ENCODE measurements at places on chromosomes 16 and 17.
A peak's percentile ranks its signal among the peaks of the same experiment; 100 is the strongest.

- no peak for DNase-seq
These were observed 421.9 kb downstream of the PMP22 start for GRCh38 chr17:14843086-14843795.

- DNase-seq = peak; percentile 70
These were observed 46.7 kb downstream of the C17orf67 start for GRCh38 chr17:56786989-56787482.

GRCh38 chr17:82418001-82418986 is at the start of the genes HEXD and OGFOD3:
Gene HEXD, plus strand, starts transcription at chr17:82418347. Its CDS starts 1,453 bp downstream, at chr17:82419800.
Gene OGFOD3, minus strand, starts transcription at chr17:82418586. Its CDS starts 101 bp downstream, at chr17:82418485.
- peak; percentile 74 for DNase-seq

DNA sequence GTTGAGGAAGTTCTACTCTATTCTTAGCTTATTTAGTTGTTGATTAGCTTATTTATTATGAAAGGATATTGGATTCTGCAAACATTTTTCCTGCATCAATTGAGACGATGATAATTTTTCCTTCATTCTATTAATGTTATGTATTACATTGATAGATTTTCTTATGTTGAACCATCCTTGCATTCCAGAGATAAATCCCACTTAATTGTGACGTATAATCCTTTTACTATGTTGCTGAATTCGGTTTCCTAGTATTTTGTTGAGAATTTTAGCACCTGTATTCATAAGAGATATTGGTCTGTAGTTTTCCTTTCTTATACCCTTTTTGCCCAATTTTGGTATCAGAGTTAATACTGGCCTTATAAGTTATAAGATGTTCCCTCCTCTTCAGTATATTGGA is 47.6 kb upstream of the BRD7 start:
- no peak for DNase-seq

- no peak for DNase-seq
These were observed 223.2 kb downstream of the C16orf95 start for GRCh38 chr16:87093804-87094555.

DNA sequence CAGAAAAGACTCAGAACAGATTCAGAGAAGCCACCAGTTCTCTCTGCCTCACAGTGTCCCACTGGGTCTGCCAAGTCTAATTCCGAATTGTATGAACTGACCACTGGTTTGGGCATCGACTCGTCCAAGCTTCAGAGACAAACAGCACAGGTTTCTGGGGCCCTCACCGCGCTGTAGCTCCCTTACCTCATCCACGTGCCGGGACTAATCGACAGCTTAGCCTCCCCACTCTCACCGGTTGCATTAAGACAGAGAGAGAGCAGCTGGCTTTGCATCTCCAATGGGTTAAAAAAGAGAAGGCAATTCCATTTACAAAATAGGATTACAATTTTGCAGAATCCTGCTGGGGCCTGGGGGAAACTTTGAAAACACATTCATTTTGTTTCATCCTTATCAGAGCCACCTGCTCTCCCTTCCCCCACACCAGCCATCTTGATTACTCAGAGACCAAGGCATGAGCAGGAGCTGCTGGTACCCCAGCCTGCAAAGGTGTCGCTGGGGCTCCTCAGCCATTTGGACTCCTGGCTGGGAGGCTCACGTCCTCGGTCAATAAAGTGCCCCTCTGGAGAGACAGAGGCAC is 95.3 kb upstream of the RPL38 start:
- no peak for DNase-seq

GRCh38 chr16:10743610-10744369 is at the start of gene NUBP1:
Gene NUBP1, plus strand, starts transcription at chr16:10743842. Its CDS starts 22 bp downstream, at chr16:10743864.
- peak; percentile 99 for DNase-seq

Measured in breast epithelium (tissue), 4 donors.